Hematopoietic multipotent progenitor cell (in vitro differentiated cells): ENCODE measurements at places on chromosomes 11 and 22.

- no peak for DNase-seq
Observed at GRCh38 chr11:105219670-105220069, 80.1 kb upstream of the CARD18 start.

GRCh38 chr22:24284747-24285203 is 14.1 kb downstream of the SPECC1L start:
- no peak for DNase-seq

DNA sequence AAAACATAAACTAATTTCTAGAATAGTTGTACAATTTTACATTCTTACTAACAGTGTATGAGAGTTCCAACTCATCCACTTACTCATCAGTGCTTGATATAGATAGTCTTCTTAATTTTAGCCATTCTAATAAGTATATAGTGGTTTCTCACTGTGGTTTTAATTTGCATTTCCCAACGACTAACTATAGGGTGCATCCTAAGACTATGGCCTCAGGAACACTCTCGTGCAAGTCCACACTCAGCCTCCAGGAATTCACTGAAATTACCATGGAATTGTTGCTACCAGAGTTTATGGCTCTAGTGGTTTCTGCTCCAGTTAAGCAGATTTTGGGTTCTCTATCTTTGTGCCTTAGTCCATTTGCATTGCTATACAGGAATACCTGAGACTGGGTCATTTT is 60.1 kb upstream of the GUCY1A2 start:
- no peak for DNase-seq

- no peak for DNase-seq
Observed at GRCh38 chr11:118108513-118108912, 21.8 kb upstream of the SMIM35 start.

DNA sequence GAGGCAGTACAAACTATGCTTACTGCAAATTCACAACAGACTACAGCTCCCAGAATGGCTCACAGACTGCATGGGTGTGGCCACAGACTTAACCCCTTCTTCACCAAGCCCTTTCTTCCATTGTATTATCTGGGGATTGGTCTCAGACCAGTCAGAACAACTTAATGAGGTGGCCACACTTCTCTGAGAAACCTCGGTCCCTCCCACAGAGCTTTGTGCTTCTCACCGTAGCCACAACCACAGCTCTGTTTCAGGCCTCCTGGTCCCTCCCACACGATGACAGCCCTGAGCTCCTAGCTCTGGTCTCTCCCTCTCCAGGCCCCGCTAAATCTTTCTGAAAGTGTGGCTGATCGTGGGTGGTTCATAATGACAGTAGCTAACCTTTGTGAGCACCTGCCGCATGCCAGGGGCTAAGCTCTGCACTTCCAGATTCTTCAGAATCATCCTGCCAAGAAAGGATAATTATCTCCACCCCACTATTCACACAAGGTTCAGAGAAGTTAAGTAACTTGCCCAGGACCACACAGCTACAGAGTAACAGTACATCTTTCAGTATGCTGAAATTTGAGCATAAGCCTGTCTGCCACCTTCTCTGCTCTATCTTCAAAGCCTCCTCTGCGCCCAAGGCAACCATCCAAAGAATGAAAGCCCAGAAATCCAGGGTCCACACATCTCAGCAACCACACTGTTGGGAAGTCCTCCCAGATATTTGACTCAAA is 5.4 kb downstream of the PDE2A start:
- DNase-seq: no peak

DNA sequence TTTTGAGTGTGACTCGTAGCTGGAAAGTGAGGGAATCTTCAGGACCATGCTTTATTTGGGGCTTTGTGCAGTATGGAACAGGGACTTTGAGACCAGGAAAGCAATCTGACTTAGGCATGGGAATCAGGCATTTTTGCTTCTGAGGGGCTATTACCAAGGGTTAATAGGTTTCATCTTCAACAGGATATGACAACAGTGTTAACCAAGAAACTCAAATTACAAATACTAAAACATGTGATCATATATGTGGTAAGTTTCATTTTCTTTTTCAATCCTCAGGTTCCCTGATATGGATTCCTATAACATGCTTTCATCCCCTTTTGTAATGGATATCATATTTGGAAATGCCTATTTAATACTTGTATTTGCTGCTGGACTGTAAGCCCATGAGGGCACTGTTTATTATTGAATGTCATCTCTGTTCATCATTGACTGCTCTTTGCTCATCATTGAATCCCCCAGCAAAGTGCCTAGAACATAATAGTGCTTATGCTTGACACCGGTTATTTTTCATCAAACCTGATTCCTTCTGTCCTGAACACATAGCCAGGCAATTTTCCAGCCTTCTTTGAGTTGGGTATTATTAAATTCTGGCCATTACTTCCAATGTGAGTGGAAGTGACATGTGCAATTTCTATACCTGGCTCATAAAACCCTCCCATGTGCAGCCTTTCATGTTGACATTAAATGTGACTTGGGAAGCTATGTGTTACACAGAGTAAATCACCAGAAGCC is 11.0 kb downstream of the OR51E1 start:
- DNase-seq: no peak

- no peak for DNase-seq
Observed at GRCh38 chr11:95692526-95693260, 96.9 kb downstream of the FAM76B start.

DNA sequence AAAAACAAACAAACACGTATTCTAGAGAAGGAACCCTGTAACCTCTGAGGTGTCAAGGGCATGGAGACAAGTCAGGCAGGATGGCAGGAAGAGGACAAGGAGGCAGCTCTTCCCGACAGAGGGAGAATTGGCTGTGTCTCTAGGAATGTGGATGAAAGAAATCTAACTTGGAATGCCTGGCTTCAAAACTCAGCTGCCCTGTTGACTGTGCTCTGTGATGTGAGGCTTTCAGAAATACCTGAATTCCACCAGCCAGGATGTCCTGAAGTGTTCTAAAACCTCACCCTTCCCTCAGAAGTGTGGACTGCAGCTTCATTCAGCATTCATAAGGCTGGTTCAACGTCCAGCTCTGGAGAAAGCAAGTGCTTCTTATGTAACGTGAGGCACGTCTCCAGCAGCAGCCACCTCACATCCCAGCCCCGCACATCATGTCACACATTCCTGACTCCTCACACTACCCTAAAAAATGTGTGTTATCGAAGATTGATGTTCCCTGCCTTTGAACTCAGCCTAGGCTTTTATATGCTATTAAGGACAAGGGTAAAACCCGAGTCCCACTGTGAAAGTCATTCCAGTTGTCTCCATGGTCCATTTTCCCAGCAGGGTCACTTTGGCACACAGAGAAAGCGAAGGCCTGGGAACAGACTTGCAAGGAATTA is 398.9 kb downstream of the ETS1 start:
- no peak for DNase-seq

DNA sequence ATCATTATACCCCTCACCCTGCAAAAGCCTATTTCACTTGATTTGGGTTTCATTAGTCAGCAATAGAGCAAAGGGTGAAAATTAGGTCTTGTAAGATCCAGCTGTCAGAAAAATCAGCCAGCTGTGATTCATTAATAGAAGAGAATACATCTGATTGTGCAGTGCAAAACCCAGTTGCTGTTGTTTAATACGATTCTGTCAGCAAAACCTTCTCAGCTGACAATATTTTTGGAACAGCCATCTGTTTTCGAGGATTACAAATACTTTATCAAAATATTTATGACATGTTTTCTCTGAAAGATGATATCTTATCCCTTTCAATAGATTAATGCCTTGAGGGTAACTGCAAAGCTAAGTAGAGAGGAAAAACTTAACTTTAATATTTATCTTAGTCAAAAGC is 1354.0 kb upstream of the RAG2 start:
- no peak for DNase-seq

DNA sequence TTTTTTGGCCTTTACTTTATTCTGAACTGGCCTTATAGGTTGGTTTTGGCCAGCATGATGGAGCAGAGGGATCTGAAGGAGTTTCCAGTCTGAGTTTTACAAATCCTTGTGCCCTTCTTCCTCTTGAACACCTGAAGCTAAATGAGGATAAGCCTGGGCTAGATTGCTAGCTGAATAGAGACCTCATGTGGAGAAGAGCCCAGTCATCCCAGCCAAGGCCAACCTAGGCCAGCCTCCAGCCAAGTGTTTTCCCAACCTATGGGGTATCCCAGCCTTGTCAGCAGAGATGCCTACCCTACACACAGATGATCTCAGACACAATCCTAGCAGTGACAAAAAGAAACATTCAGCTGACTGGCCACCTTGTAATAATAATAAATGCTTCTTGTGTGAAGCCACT is 966 bp upstream of the CASP12 start:
- DNase-seq: no peak

GRCh38 chr11:114239753-114240161 is 56.4 kb upstream of the NNMT start:
- DNase-seq: no peak

- DNase-seq: no peak
Observed at GRCh38 chr11:34513682-34514449, at the start of gene ELF5. Gene ELF5 (minus strand): TSS chr11:34513794. CDS start chr11:34505749, 8,045 bp downstream.

- DNase-seq: no peak
Observed at GRCh38 chr11:15690320-15690719, 575.6 kb downstream of the INSC start.

GRCh38 chr11:2208691-2209369 is 37.2 kb upstream of the TH start:
- DNase-seq: no peak

DNA sequence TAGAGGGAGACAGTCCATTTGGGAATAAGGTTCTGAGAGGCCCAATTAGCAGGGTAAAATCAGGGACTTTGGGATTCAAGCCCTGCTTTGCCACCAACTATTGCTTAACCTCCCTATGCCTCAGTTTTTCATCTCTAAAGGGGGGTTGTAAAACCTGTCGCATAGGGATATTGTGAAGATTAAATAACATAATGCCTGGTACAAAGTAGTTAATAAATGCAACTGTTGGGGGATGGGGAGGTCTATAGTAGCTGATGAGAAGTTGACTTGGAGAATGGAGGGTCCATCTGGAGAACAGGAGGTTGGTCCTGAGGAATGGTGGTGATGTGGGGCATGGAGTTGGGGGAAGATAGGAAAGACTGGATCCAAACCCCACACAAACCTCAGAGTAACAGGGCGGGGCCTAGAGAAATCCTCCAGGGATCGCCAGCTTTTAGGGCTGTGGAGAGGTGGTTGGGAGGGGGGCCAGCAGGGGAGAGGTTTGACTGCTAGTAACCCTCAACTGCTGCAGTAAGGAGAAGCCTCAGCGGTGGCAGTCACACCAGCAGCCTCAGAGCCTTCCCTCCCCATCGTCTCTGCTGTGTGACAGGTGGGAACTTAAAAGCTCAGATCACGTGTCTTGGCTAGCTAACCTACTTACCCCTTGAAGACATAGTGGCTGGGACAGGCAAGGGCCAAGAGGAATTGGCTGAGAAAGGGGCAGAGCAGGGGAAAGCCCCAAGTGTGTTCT is 1.1 kb upstream of the ABCG4 start:
- no peak for DNase-seq

DNA sequence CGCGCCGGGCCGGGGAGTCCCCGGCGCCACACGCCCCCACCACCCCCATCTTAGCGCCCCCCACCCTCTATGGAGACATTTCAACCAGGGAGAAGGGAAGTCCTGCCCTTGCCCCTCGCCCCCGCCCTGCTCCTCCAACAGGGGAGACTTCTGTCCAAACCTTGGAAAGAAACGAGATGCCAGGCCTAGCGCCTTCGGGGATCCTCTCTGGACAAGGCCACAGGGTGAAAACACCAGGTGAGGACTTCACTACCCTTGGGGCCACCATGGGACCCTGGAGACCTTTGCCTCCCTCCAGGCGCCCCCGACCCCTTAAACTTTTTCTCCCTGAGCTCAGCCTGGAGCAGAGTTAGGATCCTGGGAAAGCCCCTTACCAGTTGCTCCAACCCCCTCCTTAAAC is 11.6 kb upstream of the NPAS4 start:
- no peak for DNase-seq

GRCh38 chr11:11782532-11783110 is 59.2 kb upstream of the USP47 start:
- no peak for DNase-seq

- DNase-seq: peak; percentile 72
Observed at GRCh38 chr11:104968355-104968855, at the start of gene CASP4. Gene CASP4 (minus strand): TSS chr11:104968574. CDS start chr11:104968525, 49 bp downstream.

DNA sequence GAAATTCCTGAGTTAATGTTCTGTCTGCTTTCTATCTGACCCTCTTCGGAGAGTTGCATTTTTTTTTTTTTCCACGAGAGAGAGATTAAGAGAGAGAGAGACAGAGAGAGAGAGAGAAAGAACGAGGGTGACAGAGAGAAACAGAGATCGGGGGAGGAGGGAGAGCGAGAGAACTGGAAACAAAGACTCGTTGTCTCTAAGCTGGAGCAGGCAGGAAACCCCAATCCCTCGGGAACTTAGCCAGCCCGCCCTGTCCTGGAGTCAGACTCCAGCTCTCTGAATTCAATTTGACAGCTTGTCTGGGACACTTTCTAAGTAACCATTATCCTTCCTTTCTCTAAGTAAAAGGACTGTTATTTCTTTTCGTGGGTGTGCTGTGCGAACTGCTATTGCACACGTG is 76.9 kb downstream of the KCNJ1 start:
- no peak for DNase-seq

GRCh38 chr22:21718499-21718898 is 17.1 kb downstream of the YPEL1 start:
- DNase-seq: no peak

GRCh38 chr11:100672498-100673033 is 14.5 kb upstream of the ARHGAP42 start:
- no peak for DNase-seq

DNA sequence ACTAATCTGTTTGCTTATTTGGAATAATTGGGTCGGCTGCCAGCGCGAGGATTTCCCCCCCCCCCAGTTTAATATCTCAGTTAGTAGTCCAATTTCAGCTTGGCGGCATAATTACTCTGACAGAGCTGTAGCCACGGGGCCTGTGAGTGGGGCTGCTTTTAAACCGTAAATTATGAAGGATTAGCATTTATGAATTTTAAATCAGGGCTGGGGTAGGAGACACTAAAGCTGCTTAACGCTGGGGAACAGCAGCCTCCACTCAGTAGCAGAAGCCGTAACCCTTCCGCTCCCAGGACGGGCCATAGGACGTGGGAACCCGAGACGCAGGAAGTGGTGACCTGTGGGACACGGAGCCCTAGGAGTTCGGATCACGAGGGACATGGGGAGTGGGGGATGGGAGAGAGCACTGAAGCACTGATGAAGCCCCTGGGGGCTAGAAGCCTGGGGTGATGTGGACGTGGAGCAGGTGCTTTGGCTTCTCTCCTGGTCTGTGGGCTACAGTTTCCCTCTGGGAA is 66.2 kb upstream of the LMO1 start:
- no peak for DNase-seq

DNA sequence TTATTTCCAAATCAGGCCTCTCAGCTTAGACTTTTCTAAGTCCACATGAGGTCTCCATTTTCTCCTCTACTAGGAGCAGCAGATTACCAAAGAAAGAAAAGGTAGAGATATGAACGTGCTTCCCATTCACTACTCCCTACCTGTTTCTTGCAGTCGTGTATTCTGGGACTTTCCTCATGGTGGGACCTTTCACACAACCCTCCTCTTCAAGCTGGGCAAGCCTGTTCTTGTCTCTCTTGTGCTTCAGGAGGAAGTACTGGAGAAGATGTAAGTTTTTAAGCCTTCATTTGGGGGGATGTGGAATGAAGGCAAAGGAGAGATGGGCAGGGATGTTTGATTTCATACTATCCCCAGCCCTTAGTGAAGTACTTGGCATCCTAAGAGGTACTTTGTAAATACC is 128.8 kb upstream of the SESN3 start:
- no peak for DNase-seq

- no peak for DNase-seq
Observed at GRCh38 chr22:46491946-46492345, 45.5 kb downstream of the CELSR1 start.
